Smooth muscle cell of the pulmonary artery (primary cell): ENCODE measurements at places on chromosomes 3 and 15. TPM values are rescaled to one million over a fixed set of nuclear protein-coding genes. Genes with fewer than 3 reads are reported as not detected.

LRRC15 gene
- total RNA-seq = 3.8 and 4.2 TPM in 2 replicates

RBP2 gene
- not detected in 2 replicates for total RNA-seq

GMNC gene
- total RNA-seq = 0.07 TPM in 2 replicates

CA12 gene
- total RNA-seq = 215 and 359 TPM in 2 replicates

PROS1 gene
- 18.4 and 72.8 TPM in 2 replicates for total RNA-seq

CPA3 gene
- total RNA-seq = not detected in 2 replicates
